ENCODE measurements at places on chromosomes 1 and 21. TPM values are rescaled to one million over a fixed set of nuclear protein-coding genes. Genes with fewer than 3 reads are reported as not detected.

The PTGS2 gene
- total RNA-seq, result 4.5 TPM

The ACTN2 gene
- 14.0 TPM for total RNA-seq

The OR10Z1 gene
- total RNA-seq, result not detected

The PYHIN1 gene
- total RNA-seq, result 2.0 TPM

DNA sequence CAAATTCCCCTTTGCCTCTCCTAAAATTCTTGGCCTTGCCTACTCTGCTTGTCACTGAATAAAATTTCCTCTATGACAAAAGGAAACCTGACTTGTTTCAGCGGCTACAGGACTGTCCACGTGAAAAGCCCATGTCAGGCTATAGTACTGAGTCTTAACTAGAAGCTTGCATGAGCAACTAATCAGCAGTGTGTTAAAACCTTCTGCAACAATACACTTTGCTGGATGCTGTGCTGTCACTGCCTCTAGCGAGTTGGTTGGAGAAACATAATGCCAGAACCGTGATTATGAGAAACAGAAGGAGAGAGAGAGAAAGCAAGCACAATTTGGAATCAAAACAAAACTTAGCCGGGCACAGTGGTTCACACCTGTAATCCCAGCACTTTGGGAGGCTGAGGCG lies 25.7 kb upstream of the SLC30A10 start:
- ATAC-seq, result no peak

GRCh38 chr1:19979494-19979977 lies at the start of gene PLA2G2A:
Gene PLA2G2A (minus strand): TSS chr1:19979618. CDS start chr1:19978773, 845 bp downstream.
- peak; percentile 76 for ATAC-seq

DNA sequence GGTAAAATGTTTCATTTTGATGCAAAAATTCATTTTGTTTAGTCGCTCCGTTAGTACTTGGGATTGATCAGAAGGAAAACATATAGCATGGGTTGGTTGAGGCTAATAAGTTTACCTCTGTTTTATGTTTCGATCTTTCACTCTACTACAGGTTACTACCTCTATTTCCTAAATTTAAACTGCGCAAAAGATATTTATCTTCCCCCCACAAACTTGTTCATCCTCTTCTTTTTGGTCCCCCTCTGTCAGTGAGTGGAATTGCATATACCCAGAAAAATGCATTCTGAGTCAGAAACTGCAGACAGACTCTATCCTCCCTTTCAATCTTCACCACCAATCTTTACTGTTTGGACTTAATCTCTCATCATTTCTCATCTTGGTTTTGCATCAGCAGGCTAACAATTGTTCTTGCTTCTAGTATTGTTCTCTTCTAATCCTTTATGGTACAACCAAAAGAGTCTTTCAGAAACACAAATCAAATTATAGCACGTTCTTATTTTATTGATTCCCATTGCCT lies 316.0 kb upstream of the ADGRL4 start:
- ATAC-seq, result no peak

GRCh38 chr1:151790940-151791651 lies 796 bp upstream of the TDRKH start:
- ATAC-seq, result no peak

- peak; percentile 53 for ATAC-seq
These were observed 892 bp downstream of the TYW3 start for GRCh38 chr1:74733604-74734484.

DNA sequence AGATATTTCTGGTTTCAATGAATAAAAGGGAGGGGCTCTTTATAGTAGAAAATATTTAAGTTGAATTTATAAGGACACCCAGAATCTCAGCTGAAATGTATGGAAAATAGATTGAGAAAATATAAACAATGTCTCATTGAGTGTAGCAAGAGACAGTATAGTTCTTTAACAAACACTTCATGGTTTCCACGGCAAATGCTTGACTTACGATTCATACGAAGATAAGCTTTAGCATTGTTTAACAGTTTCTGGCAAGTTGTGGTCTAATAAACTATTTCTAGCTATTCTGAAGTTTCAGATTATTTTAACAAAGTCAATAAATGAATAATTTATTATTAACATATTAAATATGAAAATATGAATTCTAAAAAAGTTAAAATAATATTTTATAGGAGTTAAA lies 1419.4 kb downstream of the KCNT2 start:
- no peak for ATAC-seq

DNA sequence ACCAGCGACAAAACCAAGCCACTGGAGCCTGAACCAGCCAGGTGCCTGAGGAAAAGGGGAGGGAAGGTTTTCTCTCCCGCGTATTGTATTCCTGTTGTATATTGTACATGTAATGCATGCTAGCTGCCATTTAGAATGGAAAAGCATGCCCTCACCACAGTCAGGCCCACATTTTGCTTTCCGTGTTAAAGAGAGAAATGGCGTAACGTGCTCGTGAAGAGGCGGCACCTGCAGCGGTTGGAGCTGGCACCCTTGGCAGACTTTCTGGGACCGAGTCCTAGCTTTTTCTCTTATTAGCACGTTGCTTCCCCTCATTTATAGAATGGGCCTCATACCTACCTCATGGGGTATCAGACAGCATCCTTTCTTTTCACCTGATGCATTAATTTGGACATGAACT lies 135.3 kb upstream of the IRF2BP2 start:
- no peak for ATAC-seq
